ENCODE measurements at places on chromosomes 2 and 18.

DNA sequence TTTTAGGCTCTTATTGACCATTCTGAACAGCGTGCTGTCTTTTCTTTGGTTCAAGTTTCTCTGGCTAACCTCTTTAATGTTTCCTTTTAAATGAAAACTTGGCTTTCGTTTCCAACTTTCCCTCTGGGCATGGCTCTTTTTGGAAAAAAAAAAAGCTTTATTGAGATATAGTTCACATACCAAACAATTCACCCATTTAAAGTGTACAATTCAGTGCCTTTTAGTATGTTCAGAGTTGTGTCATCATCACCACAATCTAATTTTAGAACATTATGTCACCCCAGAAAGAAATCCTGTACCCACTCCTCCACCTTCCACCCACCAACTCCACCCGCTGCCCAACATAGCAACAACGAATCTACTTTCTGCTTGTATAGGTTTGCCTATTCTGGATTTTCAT lies 322.4 kb downstream of the ADCYAP1 start:
- no peak for DNase-seq

DNA sequence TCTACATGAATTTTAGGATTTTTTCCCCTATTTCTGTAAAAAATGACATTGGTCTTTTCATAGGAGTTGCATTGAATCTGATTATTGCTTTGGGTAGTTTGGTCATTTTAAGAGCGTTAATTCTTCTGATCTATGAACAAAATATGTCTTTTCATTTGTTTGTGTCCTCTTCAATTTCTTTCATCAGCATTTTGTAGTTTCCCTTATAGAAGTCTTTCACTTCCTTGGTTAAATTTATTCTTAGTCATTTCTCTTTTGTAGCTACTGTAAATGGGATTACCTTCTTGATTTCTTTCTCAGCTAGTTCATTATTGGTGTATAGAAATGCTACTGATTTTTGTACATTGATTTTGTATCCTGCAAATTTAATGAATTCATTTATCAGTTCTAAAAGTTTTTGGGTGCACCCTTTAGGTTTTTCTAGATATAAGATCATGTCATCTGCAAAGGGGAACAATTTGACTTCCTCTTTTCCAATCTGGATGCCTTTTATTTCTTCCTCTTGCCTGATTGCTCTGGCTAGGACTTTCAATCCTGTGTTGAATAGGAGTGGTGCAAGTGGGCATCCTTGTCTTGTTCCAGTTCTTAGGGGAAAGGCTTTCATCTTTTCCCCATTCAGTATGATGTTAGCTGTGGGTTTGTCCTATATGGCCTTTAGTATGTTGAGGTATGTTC lies 36.6 kb upstream of the AAK1 start:
- no peak for DNase-seq

DNA sequence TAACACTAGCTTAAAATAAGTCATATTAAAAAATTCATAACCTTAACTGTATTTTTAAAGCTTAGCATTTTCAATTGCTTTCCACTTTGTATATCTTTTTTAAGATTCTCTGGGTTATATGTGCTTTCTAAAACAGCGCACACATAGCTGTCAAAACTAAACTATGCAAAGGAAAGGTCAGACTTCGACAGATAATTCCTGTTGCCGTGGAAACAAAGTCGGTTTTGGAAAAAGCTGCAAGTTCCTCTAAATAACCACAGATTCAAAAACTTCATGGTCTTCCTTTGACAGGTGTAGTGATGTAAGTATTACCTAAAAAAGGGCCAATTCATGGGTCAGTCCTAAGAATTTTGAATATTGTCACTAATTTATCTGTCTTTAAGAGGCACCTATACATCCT lies 249.6 kb upstream of the TFPI start:
- DNase-seq: no peak

- no peak for DNase-seq
Measured at GRCh38 chr2:24015562-24016375, 5.9 kb downstream of the MFSD2B start.

DNA sequence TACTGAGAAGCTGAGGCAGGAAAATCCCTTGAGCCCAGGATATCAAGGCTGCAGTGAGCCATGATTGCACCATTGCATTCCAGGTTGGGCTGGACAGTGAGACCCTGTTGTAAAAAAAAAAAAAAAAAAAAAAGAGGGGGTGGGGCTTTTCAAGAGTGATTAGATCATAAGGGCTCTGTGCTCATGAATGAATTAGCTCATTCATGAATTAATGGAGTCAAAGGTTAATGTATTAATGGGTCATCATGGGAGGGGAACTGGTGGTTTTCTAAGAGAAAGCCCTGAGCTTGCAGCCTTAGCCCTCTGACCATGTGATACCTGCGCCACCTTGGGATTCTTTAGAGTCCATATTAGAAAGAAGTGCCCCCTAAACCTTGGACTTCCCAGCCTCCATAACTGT lies 4.5 kb downstream of the SLC19A3 start:
- no peak for DNase-seq

- DNase-seq: no peak
Measured at GRCh38 chr18:64882896-64883295, 734.0 kb upstream of the LINC00305 start.

DNA sequence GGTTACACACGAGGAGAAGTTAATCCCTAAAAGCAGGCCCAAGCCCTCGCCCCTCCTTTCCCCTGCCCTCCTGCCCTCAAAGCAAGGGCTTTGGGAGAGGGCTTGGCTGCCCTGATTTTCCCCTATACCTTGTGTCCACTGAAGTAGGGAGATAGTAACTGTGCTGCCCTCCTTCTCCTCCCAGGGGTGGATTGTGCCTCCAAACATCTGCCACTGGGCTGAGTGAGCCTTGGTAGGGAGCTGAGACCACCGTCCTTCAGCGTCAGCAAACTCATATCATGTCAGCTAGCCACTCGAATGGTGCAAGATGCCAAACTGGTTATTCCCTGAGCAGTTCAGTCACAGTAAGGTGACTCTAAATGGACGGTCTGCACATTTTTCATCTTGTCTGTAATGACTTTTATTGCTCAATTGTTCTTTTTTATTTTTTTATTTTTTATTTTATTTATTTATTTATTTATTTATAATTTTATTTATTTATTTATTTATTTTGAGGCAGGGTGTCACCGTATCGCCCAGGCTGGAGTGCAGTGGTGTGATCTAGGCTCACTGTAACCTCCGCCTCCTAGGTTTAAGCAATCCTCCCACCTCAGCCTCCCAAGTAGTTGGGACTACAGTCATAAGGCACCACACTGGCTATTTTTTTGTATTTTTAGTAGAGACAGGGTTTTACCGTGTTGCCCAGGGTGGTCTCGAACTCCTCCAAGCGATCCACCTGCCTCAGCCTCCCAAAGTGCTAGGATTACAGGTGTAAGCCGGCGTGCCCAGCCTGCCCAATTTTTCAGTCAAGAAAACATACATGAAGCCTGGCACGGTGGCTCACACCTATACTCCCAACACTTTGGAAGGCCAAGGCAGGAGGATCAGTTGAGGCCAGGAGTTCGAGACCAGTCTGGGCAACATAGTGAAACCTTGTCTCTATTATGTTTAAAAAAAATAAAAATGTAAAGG lies 8.7 kb downstream of the PCBP1 start:
- no peak for DNase-seq

GRCh38 chr2:23384551-23385343 lies at the start of gene KLHL29:
KLHL29 (plus strand) TSS chr2:23385179; CDS start chr2:23562197, 177,018 bp downstream.
- peak; percentile 15 for DNase-seq

DNA sequence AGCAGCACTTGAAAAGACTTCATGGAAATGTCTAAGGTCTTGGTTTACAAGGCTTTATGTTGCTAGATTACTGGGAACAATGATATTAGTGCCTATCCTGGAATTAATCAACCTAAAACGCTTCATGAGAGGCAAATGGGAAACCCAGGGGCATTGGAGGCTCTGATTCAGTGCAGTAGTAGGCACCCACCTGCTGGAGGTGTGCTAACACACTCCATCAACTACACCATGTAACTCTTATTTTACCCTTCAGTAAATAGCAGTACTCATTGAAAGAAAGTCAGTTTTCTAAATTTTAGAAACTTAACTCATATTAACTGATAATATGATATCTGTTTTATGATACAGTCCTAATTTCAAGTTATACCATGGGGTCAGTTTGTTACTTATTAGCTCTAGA lies 17.4 kb upstream of the HNRNPA3 start:
- no peak for DNase-seq

GRCh38 chr18:40120796-40121391 lies 1834.1 kb upstream of the PIK3C3 start:
- no peak for DNase-seq

DNA sequence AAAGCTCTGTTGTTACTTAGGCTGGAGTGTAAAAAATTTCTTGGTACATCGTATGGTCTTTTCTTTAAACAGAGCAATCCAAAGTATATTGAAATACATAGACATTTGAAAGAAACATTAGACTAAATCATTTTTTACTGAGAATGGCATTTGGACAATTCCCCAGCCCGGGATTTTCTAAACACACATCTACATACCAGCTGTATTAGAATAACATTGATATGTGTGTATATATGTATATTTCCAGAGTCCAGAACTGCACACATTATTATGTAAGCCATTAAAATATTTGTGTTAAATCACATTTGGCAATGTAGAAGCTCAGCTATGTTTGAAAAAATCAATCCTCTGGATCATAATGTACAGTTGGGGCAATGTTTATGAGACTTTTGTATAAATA lies 1853.6 kb upstream of the LRRTM1 start:
- no peak for DNase-seq

DNA sequence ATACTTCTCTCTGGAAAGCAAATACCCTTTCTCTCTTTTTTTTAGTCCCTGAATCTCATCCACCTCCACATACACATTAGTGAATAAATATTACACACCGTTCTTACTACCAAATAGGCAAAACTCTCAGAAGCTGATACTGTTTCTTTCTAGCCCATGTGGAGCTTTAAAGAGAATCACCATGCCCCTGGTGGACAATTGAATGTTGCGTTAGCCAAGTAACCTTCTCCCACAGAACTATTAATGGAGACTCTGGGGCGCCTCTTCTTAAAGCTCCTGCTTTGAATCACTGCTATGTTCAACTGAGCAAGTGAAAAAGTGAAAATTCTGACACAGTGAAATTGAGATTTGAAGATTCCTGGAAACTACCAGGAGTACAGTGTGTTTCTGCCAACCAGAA lies 522.8 kb upstream of the CDH7 start:
- DNase-seq: no peak

DNA sequence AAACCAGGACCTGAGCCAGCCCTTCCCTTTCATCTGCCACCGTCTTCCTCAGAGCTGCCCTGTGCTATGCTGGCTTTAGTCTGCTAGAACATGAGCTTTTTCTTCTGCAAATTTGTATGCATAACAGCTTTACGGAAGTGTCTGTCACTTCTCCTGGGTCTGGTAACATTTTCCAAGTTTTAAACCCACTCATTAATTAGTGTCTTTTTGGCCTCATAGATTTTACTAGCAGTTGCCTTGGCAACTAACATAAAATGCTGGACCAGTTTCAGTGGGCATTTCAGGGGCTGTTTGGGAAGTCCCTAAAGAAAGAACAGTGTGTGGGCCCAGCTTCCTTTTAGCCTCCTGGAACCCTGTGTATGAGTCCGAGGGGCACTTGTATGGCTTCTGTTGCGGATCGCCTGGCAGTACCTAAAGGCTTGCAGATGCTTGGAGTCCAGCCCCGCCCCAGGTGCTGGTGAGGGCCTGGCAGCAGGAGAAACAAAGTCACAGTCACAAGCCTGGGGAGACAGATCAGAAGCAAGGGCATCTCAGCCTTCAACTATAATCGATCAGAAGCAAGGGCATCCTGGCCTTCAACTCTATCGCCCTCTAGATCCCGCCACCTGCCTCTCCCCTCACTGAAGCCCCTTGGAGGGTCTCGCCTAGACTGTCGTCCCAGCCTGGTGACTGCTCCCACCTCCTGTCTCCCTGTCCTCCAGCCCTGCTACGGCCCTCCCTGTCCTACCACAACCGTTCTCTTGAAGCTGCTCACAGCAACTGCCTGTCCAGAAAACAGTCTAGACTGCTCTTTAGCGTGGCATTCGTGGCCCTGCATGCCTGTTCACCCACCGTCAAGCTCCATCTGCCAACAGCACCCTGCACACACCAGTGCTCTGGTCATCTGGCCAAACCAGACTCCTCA lies 36.8 kb upstream of the MAPRE3 start:
- no peak for DNase-seq

DNA sequence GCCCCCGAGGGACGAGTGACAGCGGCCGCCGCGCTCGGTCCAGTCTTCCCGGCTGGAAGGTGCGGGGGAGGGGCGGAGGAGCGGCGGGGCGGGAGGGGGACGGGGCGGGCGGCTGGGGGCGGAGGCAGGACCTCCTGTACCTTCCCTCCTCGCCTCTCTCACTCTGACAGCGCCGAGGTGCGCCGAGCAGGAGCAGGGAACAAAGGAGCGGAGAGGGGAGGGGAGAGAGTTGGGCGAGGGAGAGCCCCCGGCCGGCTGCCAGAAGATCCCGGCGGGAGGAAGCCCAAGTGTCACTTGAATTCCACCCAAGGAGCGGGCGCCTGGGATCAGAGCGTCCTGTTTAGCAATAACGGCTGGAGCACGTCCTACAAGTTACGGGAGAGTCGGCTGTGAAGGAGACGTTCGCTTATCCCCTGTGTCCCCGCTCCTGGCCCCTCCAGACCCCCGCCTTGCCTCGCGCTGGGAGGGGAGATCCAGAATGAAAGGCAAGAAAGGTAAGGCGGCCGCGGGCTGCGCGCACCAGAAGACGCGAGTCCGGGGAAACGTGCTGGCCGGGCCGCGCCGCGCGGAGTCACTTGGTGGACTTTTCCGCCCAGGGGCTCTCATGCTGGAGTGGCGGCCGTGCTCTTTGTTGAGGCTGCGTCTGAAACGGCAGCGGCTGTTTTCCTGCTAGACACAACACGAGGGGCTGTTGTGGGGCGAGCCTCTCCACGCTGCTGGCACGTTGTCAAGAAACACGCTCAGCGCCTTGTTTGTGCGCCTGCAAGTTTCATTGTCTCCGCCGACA lies at the start of gene TGIF1:
Gene TGIF1 (plus strand): TSS at position 161 of the 787 bp plus-strand sequence. CDS start 318 bp downstream, at position 479.
- peak; percentile 41 for DNase-seq

DNA sequence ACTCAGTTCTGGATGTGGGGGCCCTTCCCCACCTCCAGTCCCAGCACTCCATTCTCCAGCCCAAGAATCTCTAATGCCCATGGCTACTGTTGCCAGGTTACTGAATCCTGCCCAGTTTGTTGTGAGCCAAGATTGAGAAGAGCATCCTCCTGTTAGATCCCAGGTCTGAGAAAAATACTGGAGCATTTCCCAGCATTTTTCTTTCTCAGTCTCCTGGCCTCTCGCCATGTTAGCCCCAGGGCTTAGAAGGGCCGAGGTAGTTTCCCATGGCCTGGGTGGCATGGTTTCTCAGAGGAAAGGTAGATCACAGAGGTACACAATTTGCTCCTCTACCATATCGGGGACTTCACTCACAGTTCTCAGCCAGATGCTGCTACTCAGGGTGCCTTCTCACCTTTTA lies 135.7 kb downstream of the OTX1 start:
- no peak for DNase-seq

- DNase-seq: no peak
Measured at GRCh38 chr2:137367361-137367760, 596.9 kb upstream of the HNMT start.

GRCh38 chr2:112216167-112216566 lies 38.7 kb downstream of the ZC3H8 start:
- no peak for DNase-seq

- no peak for DNase-seq
Measured at GRCh38 chr2:46050027-46050426, 247.2 kb upstream of the EPAS1 start.

- no peak for DNase-seq
Measured at GRCh38 chr2:99336804-99337112, 431 bp upstream of the EIF5B start.

Measured in activated naive CD4-positive, alpha-beta T cell (primary cell).